Central memory CD4-positive, alpha-beta T cell (primary cell): ENCODE measurements at places on chromosomes 16 and 17.

DNA sequence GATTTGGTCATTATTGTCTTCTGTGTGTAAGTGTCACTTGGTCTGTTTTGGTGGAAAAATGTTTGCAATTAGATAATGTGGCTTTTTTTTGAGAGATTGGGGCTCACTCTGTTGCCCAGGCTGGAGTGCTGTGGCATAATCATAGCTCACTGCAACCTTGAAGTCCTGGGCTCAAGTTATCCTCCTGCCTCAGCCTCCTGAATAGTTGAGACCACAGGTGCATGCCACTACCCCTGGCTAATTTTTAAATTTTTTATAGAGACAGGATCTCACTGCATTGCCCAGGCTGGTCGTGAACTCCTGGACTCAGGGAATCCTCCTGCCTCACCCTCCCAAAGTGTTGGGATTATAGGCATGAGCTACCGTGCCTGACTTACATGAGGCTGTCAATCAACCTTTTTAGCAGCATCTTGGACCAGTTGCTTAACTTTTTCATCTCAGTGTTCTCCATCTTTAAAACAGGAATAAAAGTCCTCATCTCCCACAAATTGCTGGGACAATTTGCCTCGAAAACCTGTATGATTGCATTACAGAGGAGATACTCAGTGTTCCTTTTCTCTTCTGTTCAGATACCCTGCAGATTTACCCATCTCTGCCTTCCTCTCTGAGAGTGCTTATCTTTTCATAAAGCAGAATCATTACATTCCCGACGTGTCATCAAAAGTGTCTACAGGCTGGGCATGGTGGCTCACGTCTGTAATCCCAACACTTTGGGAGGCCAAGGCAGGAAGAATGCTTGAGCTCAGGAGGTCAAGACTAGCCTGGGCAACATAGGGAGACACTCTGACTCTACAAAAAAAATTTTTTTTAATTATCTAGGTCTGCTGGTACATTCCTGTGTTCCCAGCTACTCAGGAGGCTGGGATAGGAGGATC lies 19.1 kb downstream of the ACSF2 start:
- DNase-seq, result no peak

GRCh38 chr16:13554005-13554404 lies 365.9 kb upstream of the ERCC4 start:
- DNase-seq, result no peak

DNA sequence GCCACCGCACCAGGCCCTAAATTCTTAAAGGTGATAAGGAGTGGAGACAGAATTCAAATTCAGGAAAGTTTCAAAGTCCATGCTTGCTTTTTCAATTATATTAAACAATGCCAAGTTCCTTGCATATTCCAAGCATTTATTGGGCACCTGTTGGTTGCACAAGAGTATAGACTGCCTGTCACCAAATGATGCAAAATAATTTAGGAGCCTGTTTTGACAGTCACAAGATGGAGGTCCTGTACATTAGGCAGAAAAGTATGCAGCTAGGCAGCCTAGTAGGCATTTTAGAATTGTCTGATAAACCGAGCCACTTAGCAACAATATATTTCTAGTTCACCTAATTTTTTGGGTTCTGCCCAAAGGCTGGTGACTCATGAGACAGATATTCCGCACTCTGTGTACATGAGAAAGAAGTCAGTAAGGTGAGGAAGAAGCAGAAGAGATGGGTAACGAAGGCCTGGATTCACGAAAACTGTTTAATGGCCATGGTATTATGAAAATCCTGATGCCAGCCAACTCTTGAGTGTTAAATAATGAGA lies 7.3 kb downstream of the ACACA start:
- no peak for DNase-seq

DNA sequence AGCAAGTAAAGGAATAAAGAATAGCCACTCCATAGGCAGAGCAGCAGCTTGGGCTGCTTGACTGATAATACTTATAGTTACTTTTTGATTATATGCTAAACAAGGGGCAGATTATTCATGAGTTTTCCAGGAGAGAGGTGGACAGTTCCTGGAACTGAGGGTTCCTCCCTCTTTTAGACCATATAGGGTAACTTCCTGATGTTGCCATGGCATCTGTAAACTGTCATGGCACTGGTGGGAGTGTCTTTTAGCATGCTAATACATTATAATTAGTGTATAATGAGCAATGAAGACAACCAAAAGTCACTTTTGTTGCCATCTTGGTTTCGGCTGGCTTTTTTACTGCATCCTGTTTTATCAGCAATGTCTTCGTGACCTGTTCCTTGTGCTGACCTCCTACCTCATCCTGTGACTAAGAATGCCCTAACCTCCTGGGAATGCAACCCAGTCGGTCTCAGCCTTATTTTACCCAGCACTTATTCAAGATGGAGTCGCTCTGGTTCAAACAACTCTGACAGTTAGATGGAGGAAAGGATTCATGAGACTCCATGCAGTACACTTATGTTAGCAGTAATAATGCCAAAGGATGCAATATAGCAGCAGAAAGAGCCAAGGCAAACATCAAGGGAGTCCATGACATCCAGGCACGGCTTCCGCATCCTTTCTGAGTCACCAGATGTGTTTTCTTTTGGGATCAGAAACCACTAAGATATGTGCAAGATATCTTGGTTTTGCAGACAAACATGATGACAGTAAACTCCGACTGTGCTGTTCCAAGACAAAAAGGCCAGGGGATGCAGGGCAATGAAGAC lies 55.8 kb upstream of the B4GALNT2 start:
- DNase-seq, result no peak

GRCh38 chr16:84260766-84261554 lies 21.1 kb upstream of the KCNG4 start:
- DNase-seq, result no peak

DNA sequence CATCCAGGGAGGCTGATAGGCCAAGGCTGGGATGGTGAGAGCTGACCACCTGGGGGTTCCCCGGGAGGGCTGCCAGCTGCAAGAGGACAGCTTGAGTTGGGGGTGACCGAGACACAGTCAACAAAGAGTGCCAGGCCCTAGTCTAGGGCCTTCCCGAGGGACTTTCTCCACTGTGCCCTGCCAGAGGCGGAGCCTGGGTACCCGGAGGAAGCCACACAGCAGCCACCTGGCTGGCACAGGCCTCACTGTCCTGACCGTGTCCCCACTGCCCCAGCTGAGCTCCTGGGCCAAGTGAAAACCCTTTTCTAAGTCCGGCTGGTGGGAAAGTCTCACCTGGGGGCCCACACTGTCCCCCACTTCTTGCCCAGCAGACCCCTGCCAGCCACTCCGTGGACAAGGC lies 71.9 kb upstream of the GSE1 start:
- DNase-seq, result no peak

GRCh38 chr16:81486540-81487061 lies 42.0 kb downstream of the CMIP start:
- no peak for DNase-seq

DNA sequence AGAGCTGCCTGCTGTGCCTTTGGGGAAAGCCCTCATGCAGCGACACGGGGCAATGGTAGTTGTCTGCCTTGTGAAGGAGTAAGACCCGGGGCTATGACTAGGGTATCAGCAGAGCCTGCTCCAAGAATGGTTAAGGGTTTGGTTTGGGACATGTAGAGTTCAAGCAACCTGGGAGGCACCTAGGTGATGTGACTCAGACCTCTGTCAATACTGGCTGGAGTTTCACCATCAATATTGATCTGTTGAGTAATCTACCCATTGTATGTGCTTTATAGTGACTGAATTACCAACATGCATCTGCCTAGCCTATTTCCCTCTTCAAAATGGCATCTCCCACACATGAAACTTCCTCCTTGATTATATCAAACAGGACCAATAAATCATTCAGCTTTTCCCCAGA lies 398.4 kb upstream of the HSBP1 start:
- no peak for DNase-seq

GRCh38 chr17:40921026-40921425 lies 16.4 kb downstream of the KRT23 start:
- DNase-seq, result no peak

GRCh38 chr16:12163970-12164369 lies 187.4 kb downstream of the SNX29 start:
- DNase-seq, result no peak

GRCh38 chr16:85048921-85049562 lies 21.4 kb downstream of the KIAA0513 start:
- DNase-seq, result no peak

DNA sequence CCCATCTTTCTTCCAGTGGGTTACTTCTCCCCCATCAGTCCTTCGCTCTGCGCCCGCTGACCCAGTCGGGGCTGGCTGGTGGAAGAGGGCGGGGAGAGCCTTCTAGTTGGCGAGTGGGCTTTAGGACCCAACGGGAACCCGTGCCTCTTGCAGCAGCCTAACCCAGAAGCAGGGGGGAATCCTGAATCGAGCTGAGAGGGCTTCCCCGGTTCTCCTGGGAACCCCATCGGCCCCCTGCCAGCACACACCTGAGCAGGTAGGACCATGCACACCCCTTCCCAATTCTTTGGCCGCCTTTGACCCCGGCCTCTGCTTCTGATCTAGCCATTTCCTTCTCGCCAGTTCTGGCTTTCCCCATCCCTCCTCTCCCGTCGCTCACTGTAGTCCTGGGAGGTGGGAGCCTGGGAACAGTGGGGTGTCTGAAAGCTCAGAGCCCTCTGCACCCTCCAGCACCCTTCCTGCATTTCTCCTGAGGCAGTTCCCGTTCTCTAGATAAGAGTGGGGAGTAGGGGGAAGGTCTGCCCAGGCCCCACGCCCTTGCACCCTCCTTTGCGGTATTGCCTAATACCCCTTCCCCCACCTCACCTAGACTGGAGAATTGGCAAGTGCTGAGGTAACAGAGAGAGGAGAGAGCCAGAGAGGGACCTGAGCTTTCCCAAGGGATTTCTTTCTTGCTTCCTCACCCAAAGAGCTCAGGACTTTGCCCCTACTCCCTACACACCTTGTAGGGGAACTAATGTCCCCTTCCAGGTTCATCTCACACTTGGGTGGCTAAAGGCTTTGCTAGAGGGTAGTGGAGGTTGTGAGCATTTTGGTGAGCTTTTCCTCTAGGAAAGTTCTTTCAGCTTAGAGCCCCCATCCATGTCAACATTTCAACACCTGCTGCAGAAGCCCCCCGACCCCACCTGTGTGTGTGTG lies at the start of gene RARA:
RARA (plus strand) TSS at position 150 of the 918 bp plus-strand sequence. CDS start 22,039 bp downstream, outside the sequence.
- DNase-seq, result no peak

- no peak for DNase-seq
Observed at GRCh38 chr16:772959-773358, 12.4 kb downstream of the MSLN start.

- no peak for DNase-seq
Observed at GRCh38 chr17:6959700-6960099, 36.1 kb upstream of the ALOX12 start.

- no peak for DNase-seq
Observed at GRCh38 chr17:75980188-75981018, 1.4 kb downstream of the TEN1 start.

DNA sequence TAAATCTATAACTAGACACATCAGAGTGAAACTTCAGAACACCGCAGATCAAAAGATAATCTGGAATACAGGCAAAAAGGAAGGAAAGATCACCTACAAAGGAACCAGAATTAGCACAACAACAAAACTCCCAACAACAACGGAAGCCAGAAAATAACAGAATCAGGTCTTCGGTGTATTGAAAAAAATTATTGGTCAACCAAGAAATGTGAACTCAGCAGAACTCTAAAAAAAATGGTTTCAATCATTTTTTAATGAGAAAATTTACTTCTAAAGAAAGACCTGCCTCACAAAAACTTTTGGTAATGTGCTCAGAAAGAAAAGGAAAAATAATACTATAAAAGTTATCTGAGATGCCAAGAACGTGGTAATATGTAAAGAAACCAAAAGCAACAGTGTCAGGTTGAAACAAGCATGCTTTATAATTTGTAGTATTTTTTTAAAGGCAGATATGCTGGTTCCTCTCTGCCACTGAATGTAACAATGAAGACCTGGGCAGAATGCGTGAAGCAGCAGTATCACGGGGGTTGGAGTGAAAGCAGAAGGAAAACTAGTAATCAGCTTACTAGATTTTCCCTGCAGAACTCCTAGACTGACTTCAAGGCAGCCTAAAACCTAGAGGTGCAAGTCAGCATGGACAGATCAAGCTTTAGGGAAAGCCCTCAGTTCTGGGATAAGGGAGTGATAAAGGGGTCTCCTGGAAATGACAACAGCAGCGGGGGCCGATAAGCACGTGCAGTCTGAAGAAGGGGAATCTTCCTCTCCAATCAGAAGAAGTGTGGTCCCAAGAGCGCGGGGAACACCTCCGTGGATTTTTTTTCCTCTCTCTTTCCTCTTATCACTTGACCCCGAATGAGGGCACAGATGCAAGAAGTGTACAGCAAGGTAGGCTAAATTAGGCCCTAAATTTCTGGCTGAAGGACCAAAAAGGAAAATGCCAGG lies 80.9 kb upstream of the TEKT1 start:
- no peak for DNase-seq

DNA sequence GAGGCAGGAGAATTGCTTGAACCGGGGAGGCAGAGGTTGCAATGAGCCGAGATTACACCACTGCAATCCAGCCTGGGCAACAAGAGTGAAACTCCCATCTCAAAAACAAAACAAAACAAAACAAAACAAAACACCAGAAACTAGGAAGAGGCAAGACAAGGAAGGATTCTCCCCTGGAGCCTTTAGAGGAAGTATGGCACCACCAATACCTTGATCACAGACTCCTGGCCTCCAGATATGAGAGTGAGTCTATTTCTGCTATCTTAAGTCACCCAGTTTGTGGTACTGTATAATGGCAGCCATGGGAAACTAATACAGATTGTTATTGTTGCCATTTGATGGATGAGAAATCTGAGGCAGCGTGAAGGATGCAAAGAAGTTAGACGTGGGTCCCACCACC lies 14.6 kb upstream of the CPPED1 start:
- no peak for DNase-seq

DNA sequence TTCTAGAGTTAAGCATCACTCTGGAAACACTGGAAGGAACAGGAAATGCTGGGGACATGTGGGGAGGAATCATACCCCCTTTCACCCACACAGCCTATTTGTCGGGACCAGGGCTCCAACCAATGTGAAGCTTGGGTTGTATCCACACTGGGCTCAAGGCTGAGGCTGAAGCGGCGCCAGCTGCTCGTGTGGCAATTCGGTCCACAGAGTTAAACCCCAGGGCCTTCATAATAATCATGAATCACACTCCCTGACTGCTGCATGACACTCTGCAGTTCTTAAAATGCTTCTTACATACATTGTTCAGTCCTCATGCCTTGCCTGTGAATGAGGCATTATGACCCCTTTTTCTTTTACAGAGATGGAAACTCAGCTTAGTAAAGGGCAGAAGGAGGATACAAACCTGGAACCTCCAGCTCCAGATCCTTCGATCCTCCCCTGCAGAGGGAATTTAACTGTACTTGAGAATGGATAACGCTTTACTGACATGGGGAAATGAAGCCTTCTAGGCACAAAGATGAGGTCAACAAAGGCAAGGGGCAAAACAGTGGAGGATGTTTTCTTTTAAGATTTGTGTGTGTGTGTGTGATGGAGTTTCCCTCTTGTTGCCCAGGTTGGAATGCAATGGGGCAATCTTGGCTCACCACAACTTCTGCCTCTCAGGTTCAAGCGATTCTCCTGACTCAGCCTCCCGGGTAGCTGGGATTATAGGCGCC lies 72.7 kb downstream of the SOX9 start:
- no peak for DNase-seq
